Thoracic aorta (tissue), 2 donors: ENCODE measurements at places on chromosomes 7 and 10. TPM values are rescaled to one million over a fixed set of nuclear protein-coding genes. Genes with fewer than 3 reads are reported as not detected.

DNA sequence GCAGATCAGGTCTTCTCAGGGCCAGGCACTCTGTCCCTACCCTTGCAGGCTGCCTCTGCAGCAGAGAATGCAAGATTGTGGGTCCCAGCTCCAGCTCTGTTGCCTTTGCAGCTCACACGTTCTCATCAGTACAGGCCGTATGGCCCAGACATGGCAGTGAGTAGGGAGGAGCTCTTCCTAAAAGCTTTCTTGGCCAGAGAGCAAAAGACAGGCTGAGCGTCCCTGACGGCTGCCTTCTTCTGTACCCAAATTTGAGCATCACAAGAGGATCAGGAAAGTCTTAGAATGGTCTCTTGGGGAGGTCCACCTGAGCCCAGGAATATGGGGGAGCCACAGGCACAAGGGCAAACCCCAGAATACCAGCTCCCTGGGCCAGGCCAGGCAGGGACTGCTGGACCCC is 266.3 kb upstream of the ZMIZ1 start:
- H3K36me3 ChIP-seq: no peaks in the 10 kb centered on the region
- peaks cover 50% of the 10 kb centered on the region for H3K4me1 ChIP-seq
- no peak for DNase-seq
- no peak overlapping the region for H3K27ac ChIP-seq
- no peak overlapping the region for H3K4me3 ChIP-seq

DNA sequence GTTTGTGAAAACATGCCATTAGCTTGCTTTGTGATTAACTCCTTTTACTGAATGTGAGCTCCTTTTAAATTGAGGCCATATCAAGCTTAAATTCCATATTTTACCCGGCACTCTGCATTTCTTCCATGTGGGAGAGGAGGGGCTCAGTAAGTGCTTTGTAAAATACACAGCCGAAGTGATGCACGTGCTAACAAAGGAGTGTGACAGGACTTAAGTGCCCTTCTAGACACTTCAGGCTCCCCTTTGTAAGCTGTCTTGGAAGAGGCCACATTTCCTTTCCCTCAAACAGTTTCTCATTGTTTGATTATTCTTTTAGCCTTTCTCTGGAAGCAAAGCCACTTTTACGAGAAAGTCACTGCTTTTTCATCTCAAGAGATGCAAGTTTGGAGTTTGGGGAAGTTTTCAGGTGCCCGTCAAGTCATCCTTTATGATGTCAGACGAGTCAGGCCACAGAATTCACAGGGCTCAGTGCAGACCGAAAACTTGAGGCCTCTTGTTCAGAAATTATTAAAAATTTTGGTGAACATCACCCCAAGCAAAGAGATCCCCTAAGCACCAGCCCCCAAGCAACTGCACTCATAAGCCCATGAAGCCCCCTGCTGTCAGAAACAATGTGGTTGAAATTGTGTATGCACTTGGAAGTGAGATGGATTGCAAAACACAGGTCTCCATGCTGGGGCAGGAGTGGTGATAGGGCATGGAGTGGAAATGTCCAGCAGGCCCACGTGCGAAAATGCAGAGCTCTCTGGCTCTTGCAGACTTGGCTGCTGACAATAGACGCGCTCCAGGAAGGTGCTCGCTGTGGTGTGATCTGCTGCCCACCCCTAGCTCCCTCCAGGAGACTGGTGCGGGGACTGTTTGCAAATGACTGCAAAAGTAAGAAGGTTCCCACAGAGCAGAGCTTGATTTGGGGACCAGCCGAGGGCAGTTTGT is 11.5 kb downstream of the IKZF1 start:
- H3K27ac ChIP-seq: no peak overlapping the region
- H3K36me3 ChIP-seq: no peaks in the 10 kb centered on the region
- DNase-seq: no peak
- H3K4me1 ChIP-seq: no peaks in the 10 kb centered on the region

DNA sequence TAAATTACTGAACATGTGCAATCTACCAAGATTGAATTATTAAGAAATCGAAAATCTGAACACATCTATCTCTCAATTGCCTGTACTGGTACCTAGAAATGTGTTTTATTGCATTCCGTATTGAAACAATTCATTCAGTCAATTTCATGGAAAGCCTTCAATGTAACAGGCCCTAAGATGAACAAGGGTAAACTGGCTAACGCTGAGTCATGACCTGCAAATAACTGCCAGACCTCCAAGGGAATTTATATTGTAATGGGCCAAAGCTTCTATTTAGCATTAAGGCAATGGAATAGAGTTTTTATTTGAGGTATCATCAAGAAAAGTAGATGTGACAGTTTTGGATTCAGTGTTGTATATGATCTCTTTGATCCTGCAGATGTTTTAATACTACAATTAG is 49.9 kb upstream of the CD36 start:
- no peak for DNase-seq
- H3K36me3 ChIP-seq: no peaks in the 10 kb centered on the region
- H3K27ac ChIP-seq: no peak overlapping the region
- no peaks in the 10 kb centered on the region for H3K27me3 ChIP-seq
- H3K4me3 ChIP-seq: no peak overlapping the region

Gene TWIST1
- 26.0 TPM for total RNA-seq

Gene TRIM73
- 2.2 TPM for total RNA-seq

DNA sequence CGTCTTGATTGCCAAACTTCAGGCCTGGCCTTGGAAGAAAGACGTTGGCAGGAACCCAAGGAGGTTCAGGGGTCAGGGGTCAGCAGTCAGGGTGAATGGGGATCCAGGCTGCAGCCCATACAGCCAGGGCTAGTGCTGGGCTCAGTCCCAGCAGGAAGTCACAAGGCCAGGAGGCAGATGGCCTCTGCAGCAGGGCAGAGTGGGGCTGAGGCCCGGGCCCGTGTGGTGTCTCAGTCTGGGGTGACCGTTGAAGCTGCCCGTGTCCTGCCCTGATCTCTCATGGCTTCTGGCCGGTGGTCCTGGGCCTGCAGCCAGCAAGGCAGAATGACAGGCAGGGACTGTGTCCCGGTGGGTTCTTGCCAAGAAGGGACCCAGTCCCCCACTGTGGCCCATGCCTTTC is 26.6 kb upstream of the PURB start:
- H3K4me1 ChIP-seq: no peaks in the 10 kb centered on the region
- no peak for DNase-seq
- H3K4me3 ChIP-seq: no peak overlapping the region

DNA sequence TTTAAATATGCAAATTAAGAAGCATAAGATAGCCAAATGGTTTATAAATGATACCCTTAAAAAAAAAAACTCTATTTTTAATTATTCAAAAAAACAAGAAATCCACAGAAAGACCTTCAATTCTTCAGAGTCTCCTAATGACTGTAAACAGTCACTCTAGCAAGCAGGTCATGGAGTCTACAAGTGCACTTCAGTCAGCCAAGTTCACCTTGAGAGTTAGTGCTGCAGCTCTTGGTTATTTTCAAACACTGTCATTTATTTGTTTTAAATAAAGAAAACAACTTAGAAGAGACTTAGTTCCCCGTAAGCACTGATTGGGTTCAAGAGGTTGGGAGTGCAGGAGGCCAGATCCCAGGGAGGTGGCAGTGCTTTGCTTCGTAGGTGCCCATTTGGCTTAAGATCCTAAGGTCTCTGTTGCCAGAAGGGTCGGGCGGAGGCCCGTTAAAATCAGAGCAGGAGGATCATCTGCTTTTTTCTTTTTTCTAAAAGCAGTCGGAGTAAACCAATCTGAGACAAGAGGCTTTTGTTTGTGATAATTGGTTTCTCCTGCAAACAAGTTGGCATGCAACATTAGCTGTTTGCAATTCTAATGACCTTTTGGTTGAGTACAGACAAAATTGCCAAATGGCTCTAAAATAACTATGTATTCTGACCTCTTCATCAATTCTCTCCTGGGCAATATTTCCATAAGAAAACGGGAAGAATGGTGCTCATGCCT is 86.4 kb upstream of the ELMO1 start:
- H3K36me3 ChIP-seq: no peaks in the 10 kb centered on the region
- H3K4me1 ChIP-seq: peaks cover 31% of the 10 kb centered on the region

DNA sequence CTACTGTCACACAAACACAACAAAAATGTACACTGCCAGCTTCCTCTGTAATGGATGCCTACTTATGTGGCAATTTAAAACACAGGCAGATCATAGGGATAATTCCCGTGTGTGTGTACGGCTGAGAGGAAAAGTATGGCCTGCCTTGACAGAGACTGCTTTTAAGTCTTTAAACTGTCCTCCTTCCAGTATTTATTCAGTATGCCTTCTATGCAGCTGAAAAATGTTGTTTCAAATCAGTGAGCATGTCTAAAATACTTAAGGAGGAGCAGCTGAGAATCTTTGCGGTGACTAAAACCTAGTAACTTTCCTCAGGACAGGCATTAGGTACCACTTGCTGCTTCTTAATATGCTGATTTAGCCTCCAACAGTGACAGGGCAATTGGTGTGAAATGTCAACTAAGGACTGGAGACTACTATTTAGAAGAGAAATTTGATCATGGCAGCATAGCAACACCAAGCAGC is 126.3 kb downstream of the CACNA2D1 start:
- DNase-seq: no peak
- H3K4me1 ChIP-seq: peaks cover 4% of the 10 kb centered on the region
- H3K27ac ChIP-seq: no peak overlapping the region
- no peaks in the 10 kb centered on the region for H3K36me3 ChIP-seq

Gene RELN
- 5.1 TPM for total RNA-seq

GRCh38 chr10:93272884-93273675 is 199.4 kb downstream of the CYP26A1 start:
- H3K4me1 ChIP-seq: no peaks in the 10 kb centered on the region
- no peak overlapping the region for H3K4me3 ChIP-seq
- no peaks in the 10 kb centered on the region for H3K27me3 ChIP-seq
- no peak overlapping the region for H3K27ac ChIP-seq
- no peaks in the 10 kb centered on the region for H3K36me3 ChIP-seq

GRCh38 chr10:71244431-71245419 is 32.4 kb downstream of the UNC5B start:
- no peak for DNase-seq
- peak overlapping the region; percentile 21 for H3K27ac ChIP-seq

- H3K36me3 ChIP-seq: no peaks in the 10 kb centered on the region
- no peaks in the 10 kb centered on the region for H3K27me3 ChIP-seq
- H3K4me1 ChIP-seq: peaks cover 6% of the 10 kb centered on the region
- H3K4me3 ChIP-seq: no peak overlapping the region
These were observed 5.5 kb upstream of the STN1 start for GRCh38 chr10:103923502-103923901.

DNA sequence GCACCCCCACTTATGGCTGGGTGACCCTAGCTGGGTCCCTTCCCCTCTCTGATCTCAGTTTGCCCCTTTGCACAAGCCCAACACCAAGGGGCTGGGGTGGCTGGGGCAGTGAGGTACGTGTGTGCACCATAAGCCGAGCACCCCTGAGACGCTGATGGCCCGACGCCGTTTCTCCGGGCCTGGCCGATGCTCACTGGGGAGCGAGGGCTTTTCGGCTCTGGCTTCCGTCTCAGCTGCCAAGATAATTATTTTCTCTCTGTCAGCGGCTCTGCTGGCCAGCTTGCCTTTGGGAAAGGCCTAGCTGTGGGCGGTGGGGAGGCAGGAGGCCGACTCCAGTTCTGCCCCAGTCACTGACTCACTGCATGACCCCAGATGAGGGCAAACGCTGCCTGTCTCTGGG is 91.0 kb downstream of the ZMIZ1 start:
- no peaks in the 10 kb centered on the region for H3K27me3 ChIP-seq
- H3K27ac ChIP-seq: peak overlapping the region; percentile 91
- peaks cover 85% of the 10 kb centered on the region for H3K4me1 ChIP-seq
- DNase-seq: peak; percentile 47
- peaks cover 5% of the 10 kb centered on the region for H3K36me3 ChIP-seq

Gene ADRA2A
- 6.9 TPM for total RNA-seq

DNA sequence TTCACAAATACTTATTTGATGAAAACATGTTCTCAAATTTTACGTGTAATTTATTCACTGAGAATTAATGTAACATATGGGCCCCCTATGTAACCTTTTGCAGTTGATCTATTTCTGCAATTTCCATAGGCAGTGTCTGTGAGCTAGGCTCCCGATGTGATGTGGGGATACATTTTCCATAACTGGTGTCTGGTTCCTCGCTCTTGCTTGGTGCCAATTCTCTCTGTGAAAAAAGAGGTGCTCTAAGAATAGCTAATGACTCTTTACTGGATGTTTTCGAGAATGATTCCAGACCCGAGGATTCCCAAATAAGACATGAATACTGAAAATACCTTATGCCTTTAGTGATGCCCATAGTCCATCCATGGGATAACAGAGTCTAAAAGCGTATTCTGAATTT is 286.7 kb upstream of the FZD8 start:
- peaks cover 8% of the 10 kb centered on the region for H3K4me1 ChIP-seq
- DNase-seq: no peak
- H3K27me3 ChIP-seq: no peaks in the 10 kb centered on the region
- H3K36me3 ChIP-seq: no peaks in the 10 kb centered on the region

DNA sequence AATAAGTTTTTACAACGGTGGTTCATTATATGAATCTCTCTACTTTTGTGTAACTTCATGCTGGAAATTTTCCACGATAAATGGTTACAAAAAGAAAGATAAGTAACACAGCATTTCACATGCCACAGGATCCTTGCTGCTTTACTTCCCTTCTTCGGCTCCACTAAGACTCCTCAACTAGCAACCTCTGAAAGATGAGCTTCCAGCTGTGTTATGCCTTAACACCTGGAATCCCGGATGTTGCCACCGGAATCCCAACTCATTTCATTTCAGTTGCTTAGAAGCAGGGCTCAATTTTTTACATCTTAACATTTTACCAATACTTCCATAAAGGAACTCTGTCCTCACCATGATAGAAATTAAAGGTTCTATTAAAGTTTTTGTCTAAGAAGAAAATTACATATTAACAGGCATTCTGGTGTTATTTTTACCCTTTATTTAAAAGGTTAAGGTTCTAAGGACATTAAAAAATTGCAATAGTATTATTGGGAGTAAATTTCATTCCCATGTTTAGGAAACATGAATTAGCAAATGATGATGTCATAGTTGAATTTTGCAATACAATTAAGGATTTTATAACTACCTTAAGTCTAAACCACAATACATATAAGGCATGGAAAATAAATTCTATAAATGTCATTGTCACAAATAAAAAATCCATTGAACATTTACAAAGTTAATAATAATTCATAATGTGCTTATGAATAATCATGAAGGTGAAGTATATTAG is 57.1 kb upstream of the IL6 start:
- H3K4me1 ChIP-seq: peaks cover 5% of the 10 kb centered on the region
- no peak overlapping the region for H3K4me3 ChIP-seq
- no peaks in the 10 kb centered on the region for H3K36me3 ChIP-seq
- no peak overlapping the region for H3K27ac ChIP-seq
- H3K27me3 ChIP-seq: no peaks in the 10 kb centered on the region
